ENCODE measurements at places on chromosomes 5 and 9.

- DNase-seq: no peak
Measured at GRCh38 chr9:109349421-109349846, 28.6 kb upstream of the EPB41L4B start.

DNA sequence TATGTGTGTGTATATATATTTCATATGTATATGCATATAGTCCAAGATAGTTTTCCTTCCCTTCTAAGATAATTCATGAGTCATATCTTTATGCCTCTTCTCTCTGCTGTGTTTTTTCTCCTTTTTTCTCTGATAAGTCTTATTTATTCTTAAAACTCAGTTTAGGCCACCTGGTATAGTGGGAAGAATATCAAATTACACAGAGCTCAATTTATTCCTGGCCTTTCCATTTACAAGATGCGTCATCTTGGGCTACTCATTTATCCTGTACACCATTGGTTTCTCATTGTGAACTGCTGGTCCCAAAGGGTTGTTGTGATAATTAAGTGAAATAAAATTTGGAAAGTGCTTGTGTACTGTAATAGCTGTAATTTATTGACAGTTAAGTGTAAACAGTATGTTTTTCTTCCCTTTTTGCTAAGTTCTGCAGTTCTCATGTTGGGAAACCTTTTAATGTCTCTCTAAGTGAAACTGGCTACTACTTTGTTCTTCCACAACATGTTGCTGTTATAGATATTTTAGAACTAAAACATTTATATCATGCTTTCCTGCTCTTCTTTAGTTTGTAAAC is 19.4 kb downstream of the CCDC171 start:
- no peak for DNase-seq

DNA sequence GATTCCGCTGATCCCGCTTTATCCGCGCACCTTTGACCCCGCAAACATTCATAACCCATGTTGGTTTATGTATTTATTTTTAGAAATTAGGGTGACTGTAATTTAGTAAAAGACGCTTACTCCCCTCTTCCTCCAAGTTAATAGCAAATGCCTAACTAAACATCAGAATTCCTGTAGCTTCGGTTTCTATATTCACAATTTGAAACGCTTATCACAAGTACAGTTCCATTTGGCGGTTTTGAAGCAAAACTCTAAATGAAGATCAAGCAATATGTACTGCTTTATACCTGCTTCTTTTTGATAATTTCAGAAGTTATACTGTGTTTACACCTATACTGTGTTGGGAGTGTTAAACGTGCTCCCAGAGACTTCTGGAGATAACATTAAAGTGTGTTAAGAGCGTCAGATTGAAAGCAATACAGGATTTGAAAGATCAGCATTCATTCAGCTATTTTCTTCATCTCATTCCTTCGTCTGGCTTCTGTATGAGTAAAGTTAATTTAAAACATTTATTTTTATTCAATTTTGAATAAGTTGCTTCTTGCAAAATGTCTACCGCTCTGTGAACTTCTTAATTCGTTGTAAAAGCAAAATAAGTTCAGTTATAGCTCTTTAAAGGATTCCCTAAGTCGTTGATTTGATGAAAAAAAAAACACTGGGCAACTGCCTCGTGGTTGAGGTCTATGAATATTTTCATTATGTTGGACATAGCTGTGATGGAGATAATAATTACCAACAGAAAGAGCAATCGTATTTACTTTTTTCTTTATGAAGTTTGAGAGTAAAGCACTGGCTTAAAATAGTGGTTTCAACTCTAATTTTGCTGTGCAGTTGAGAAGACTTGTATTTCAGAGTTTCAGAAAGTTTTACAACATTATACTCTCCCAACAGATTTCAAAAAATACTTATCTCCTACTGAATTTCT is 2.5 kb downstream of the PRDM6 start:
- no peak for DNase-seq

DNA sequence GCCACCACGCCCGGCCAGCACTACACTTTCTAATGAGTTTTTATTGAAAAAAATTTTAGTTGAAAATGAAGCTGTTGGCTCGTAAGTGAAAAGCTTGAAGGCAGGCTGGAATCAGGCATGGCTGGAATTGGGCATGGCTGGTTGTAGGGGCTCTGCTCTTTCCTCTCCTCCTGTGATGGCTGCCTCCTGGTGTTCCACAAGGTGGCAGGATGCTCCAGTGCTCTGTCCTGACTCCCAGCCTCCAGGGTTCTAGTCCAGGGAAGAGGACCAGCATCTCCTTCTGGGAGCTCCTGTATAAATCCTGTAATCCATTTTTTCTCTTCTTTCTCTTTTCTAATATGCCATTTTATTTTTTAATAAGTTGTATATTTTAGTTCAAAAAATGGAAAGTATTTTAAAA is 57.2 kb upstream of the DHFR start:
- no peak for DNase-seq

- DNase-seq: no peak
Measured at GRCh38 chr5:150461231-150461630, 11.7 kb upstream of the RPS14 start.

- DNase-seq: no peak
Measured at GRCh38 chr5:126004636-126005035, 418.6 kb upstream of the GRAMD2B start.
